WTC11 (cell line): ENCODE measurements at places on chromosomes 1 and 21.

DNA sequence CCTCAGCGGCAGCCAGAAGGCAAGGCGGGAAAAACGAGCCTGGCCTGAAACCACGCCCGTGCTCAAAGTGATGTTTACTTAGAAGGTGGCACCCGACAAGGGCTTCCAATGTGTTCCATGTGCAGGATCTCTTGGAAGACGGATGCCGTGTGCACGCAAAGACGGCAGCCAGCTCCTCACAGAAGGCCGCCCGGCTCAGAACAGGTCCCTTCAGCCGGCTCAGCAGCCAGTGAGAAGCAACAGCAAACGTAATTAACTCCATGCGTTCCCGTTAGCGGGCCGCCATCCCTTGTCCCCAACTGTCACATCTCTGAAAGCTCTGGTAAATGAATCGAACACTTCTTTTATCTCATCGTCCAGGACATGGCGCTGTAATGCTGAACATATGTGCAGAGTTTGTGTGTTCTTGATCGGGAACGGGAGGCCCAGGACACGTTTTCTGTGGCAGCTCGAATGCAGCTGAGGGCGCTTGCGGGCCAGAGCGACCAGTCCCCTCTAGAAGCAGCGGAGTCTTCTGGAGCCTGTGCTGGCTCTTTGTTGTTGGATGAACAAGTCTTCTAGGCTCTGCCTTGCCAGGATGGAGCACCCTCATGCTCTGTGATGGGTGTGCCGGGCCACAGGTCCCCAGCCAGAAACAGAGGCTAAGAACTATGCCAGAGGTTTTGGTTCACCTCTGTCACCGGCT is 94.6 kb upstream of the ARHGEF16 start:
- DNase-seq = no peak

GRCh38 chr1:224747578-224747977 is 131.5 kb downstream of the CNIH3 start:
- DNase-seq = no peak

- DNase-seq = no peak
Measured at GRCh38 chr1:1020000-1020404, at the start of gene AGRN. TSS of gene AGRN (plus strand) at chr1:1020120. CDS start at chr1:1020173, 53 bp downstream.

GRCh38 chr1:181262069-181262468 is 173.6 kb downstream of the IER5 start:
- DNase-seq = no peak

- no peak for DNase-seq
Measured at GRCh38 chr1:93344886-93345632, 648 bp upstream of the DR1 start.

DNA sequence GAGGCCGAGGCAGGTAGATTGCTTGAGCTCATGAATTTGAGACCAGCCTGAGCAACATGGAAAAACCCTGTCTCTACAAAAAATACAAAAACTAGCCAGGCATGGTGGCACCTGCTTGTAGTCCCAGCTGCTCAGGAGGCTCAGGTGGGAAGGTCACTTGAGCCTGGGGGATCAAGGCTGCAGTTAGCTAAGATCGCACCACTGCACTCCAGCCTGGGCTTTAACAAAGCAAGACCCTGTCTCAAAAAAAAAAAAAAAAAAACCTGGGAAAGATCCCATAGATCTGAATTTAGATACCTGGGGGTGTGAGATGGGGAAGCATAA is 32.9 kb downstream of the NIBAN1 start:
- no peak for DNase-seq

- DNase-seq = no peak
Measured at GRCh38 chr1:1781526-1781903, 3.2 kb upstream of the NADK start.

- DNase-seq = peak; percentile 24
Measured at GRCh38 chr1:39268112-39268581, 63.7 kb downstream of the MACF1 start.

GRCh38 chr1:205610901-205611466 is 20.8 kb downstream of the ELK4 start:
- no peak for DNase-seq

GRCh38 chr1:219419065-219419464 is 193.8 kb downstream of the ZC3H11B start:
- no peak for DNase-seq

DNA sequence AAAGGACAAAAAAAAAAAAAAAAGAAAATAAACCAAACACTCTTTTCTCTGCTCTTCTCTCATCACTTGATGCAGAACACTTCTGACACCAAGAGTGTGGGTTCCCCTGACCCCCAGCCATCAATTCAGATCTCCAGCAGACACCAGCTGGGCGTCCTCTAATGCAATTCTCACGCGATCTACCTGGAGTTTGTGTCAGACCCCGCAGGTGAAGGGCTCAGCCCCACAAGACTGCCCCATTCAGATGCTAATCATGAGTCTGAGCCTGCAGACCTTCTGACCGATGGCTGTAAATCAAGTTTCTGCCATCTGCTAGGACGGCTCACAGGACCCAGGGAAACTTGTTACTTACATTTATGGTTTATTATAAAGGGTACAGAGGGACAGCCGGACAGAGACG is 133.6 kb upstream of the C1orf174 start:
- DNase-seq = no peak

GRCh38 chr1:241532864-241533263 is 686 bp downstream of the KMO start:
- no peak for DNase-seq

DNA sequence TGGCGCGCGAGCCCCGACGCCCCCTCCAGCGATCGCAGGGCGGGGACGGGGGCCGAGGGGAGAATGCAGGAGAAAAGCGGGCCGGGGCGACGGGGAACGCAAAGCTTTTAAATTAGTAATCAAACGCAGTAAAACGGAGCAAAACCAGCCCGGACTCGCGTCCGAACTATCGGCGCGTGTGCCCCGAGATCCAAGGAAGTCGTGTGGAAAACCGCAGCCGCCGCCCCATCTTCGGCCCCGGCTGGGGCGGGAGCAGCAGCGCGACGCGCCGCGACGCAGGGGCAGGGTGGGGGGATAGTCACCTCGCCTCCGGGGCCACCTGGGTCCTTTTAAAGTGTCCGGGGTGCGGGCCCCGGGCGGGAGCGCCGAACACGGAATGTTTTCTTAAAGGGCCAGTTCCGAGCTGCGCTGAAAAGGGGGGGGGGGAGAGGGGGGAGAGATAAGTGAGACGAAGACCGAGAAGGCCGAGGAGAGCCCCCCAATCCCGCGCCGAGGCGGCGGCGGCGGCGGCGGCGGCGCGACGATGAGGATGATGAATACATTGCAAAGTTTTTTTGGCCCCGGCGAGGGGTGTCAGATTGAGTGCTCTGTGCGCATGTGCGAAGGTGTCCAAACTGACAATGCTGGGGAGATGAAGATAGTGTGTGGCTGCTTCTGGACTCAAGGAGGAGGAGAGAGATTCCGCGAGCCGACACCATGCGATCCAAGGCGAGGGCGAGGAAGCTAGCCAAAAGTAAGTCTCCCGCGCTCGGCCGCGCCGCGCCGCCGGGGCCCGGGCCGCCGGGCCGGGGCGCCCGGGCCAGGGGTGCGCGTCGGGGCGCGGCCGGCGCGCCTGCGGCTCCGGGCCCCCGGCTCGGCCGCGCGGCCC is at the start of gene PRDM16:
PRDM16 (plus strand) TSS at position 640 of the 868 bp plus-strand sequence; CDS start at position 697, 57 bp downstream.
- DNase-seq = peak; percentile 54

- DNase-seq = no peak
Measured at GRCh38 chr1:34358636-34359035, 181.9 kb downstream of the C1orf94 start.

- DNase-seq = no peak
Measured at GRCh38 chr1:2636733-2637132, 3.9 kb upstream of the MMEL1 start.

DNA sequence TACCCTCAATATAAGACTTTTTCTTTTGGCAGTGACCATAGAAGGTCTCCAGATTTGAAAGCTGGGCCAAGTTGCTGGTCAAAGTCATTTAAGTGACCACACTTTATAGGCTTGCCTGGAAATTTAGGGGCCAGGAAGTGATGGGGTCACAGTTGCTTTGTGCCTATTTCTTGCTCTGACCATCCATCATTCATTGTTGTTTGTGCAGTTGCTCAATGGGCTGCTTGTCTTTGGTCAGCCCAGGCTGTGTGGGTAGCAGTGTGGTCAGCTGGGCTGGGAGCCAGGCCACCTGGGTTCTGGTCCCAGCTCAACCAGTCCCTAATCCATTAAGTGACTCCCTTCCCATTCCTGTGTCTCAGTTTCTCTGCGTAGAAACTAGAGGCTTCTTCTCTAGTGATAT is 2.1 kb upstream of the OTUD7B start:
- no peak for DNase-seq
